Smooth muscle cell of trachea (primary cell): ENCODE measurements at places on chromosomes 7 and 10. TPM values are rescaled to one million over a fixed set of nuclear protein-coding genes. Genes with fewer than 3 reads are reported as not detected.

KIFBP gene
- total RNA-seq, result 29.1 and 35.9 TPM in 2 replicates

TBC1D12 gene
- total RNA-seq, result 17.0 and 19.8 TPM in 2 replicates

NME8 gene
- not detected in 2 replicates for total RNA-seq

LEP gene
- total RNA-seq, result not detected in 2 replicates

ARMS2 gene
- total RNA-seq, result not detected in 2 replicates

DOCK1 gene
- 86.0 and 108 TPM in 2 replicates for total RNA-seq

AFAP1L2 gene
- total RNA-seq, result 0.17 and 0.29 TPM in 2 replicates
